ENCODE measurements at places on chromosomes 5 and 9.

- DNase-seq, result no peak
Observed at GRCh38 chr5:62212648-62213047, 93.4 kb upstream of the KIF2A start.

GRCh38 chr9:91549177-91549576 lies 125.5 kb upstream of the NFIL3 start:
- DNase-seq, result no peak

GRCh38 chr9:109437286-109437685 lies 60.8 kb downstream of the PTPN3 start:
- DNase-seq, result no peak

GRCh38 chr5:180790020-180790419 lies 12.6 kb downstream of the MGAT1 start:
- DNase-seq, result no peak

DNA sequence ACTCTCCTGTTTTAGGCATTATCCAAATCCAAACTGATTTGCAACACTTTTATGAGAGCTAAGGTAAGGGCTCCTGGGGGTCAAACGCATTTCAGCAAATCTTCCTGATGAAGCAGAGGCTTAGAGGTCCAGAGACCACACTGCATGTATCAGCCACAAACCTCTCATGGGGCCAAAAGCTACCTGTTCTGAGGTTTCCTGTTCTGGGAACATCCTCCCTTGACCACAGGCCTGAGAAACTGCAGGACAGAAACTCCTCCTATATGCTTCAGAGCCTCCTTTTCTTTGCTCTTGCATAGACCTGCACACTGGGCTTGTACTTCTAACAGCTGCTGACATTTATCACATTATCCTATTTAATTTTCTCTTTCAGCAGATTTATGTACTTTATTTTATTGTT lies 92.6 kb downstream of the OR2K2 start:
- no peak for DNase-seq

- no peak for DNase-seq
Observed at GRCh38 chr5:179375236-179375685, 30.0 kb upstream of the ADAMTS2 start.

- DNase-seq, result no peak
Observed at GRCh38 chr9:19117039-19117716, 10.1 kb downstream of the PLIN2 start.

DNA sequence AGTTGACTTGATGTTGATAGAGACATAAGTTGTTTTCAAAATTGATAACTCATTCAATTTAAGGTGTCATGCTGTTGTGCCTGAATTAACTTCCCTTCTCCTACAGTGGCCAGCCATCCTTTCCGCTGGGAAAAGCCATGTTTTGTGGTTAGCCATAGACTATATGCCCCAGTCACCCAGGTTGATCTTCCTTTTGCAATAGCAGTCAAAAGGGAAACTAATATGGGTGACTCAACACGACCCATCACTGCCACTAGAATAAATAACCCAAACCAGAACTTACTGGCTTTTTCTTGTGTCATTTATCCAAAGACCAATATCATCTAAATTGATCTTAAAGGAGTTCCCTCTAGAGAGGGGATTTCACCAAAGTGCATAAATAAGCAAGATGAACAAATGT lies 87.4 kb downstream of the PTCD2 start:
- no peak for DNase-seq

GRCh38 chr5:55897905-55898304 lies 46.7 kb downstream of the IL31RA start:
- DNase-seq, result no peak

DNA sequence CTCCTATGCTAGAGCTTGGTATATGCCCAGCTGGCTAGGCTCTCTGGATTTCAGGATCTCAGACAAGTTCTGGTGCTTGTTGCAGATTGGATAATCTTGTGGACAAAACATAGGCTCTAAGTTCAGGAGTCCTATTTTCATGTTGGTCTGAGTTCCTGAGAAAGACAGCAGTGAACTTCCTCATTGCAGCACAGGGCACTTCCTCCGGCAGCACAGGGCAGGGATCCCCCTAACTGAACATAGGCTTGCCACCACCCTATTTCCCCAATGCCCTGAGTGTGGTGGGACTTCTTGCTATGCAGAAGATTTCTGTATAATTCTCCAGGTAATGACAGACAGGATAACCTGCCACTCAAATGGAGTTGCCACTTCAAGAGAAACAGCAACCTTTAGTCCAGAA lies 220.1 kb downstream of the PIK3R1 start:
- no peak for DNase-seq

DNA sequence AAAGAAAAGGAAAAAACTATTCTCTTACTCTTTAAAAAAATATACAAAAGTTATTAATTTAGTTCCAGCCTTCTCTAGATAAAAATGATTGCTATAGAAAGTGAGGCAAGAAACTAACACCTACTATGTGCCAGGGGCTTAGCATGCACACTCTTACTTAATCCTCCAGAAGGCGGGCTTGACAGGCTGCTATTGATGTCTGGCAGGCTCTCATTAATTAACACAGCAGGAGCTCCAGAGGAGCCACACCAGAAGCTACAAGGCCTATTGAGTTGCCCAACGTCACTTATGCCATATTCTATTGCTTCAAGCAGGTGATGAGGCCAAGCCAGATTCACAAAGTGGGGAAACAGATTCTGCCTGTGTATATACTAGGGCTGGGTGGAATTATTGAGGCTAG lies 54.6 kb upstream of the CLINT1 start:
- DNase-seq, result no peak

- no peak for DNase-seq
Observed at GRCh38 chr9:116504893-116505480, 182.1 kb upstream of the TRIM32 start.

DNA sequence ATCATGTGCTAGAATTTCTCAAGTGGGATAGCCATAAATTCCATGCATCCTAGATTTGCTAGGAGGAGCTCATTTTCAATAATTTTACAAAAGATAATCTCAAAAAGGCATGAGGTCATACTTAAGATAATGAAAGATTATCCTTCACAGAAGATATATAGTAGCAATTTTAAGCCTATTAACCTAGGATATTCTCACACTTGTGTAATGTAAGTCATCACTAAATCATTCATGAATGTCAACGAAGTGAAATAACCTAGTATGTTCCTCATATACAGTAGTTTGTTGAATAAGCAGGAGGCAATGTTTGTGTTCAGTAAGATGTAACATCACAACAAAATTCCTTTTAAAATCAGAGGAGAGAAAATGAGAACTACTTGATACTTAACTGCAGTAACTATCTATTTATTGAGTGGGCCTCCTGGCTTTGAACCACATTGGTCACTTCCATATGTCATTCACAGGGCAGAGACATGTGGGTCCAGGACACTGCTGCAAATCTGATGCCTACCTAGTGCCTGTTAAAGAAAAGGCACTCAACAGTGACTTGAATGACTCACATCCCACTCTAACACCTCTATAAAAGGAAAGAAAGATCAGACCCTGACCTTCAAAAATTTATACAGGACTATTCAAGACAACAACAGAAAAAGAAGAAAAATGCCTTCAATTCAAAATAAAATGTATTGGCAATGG lies 8.2 kb downstream of the LIFR start:
- DNase-seq, result no peak

DNA sequence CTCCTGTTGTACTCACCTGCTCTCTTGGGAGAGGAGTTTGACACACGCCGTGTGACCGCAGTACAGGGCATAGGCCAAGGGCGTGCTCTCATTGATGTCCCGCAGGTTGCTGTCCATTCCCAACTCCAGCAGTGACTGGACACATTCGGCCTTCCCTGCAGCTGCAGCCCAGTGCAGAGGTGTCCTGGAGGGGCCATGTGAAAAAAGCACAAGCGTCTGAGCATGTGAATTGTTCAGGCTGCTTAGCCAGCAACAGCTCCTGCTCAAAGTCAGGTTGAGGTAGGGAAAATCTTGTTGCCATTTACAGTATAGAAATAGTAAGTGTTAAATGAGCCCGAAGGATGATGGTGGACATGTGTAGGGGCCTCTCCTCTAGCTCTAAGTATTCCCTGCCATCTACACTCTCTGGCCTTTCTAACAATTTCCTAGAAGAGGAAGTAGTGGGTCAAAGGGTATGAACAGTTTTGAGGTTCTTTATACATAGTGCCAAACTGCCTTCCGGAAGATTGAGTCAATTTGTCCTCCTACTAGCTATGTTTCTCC lies 116.5 kb downstream of the ANKRD55 start:
- no peak for DNase-seq

- DNase-seq, result no peak
Observed at GRCh38 chr5:128357226-128357625, 180.8 kb downstream of the FBN2 start.

GRCh38 chr9:97985058-97985861 lies 2.1 kb downstream of the ANP32B start:
- peak; percentile 25 for DNase-seq

DNA sequence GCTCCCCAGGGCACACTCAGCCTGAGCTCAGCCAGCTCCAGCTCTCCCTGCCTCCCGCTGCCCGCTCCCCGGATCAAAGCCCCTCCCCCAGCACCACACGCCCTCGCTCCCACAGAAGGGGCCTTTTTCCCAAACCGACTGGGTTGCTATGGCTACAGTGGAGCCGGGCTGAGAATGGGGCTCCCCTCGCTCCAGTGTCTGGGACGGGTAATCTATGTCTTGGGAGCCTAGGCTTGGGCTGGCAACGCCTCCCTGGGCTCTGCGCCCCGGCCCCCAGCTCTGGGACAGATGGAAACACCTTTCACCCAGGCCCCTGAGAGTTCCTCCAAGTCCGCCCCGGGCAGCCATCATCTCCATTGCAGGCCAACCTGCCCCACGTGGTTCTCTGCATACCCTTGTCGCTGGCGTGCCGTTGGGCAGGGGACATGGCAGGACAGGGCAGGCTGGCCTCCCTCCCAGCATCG lies 29.6 kb downstream of the NOTCH1 start:
- DNase-seq, result no peak
